ENCODE measurements at places on chromosomes 3 and 15.
A peak's percentile ranks its signal among the peaks of the same experiment; 100 is the strongest.

GRCh38 chr3:122112754-122113153 lies 57.6 kb downstream of the CD86 start:
- no peak for DNase-seq

GRCh38 chr15:29864501-29864900 lies 42.2 kb upstream of the TJP1 start:
- DNase-seq = no peak

DNA sequence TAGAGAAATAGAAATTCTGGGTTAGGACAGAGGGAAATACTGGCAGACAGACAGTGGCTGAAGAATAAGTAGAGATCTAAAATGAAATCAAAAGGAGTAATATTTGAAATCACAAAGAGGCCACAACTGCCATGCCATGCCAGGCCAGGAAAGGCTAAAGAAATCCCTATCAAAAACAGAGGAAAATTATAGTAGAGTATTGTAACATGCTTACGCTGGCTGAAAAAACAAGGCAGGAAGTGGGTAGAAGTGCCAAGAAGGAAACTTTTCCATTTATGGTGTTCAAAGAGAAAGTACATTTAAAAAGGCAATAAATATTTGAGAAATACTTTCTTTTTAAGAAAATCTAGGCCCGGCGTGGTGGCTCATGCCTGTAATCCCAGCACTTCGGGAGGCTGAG lies 415.7 kb downstream of the PLCL2 start:
- DNase-seq = no peak

DNA sequence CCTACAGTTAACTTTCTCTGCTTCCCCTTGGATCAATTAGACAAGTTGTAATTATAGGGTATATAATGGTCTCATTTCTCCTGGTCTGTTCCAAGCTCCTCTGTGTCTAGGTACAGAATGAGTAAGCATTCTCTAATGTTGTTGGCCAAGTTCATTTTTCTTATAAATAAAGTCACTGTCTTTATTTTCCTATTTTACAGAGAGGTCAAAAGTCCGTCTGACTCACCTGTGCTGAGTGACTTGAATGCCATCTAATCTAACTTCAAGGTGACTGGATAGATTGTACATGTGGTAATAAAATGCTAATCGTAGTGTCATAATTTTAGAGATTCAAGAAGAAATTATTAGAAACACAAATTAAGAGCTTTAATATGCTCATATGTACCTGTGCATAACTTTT lies 500.2 kb downstream of the PDCD6IP start:
- DNase-seq = no peak

DNA sequence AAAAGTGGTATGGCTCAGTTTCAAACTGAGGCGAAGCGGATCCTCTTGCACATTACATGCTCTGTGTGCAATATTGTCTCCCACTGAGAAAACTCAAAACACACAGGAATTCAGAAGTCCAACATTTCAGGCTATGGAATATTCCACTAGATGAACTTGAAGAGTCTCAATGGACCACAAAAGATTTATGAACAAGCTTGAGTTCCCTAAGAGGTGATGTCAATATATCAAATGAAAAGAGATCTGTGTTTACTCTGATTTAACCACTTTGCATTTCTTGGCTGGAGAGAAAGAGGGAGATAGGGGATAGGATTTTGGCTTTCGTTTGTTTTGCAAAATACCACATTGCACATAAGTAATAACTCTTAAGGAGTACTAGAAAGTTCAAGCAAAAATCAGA lies 20.3 kb downstream of the PDZRN3 start:
- no peak for DNase-seq

DNA sequence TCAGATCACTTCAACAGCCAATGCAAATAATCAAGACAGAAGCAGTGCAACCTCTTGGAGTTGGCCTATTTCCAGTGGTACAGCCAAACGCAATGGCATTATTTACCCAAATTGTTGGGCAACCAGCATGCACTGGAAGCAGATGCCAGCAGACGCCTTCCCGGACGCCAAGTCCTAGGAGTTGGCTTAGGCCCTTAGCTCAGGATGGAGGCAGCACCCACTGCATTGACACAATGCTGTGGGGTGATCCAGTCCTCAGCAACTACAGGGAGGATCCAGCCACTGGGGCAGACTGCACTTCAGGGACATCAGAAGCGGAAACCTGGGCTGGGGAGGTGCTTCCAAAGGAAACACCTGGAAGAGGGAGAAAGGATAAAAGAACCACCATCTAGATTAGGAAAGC lies 290.4 kb downstream of the FAM43A start:
- DNase-seq = no peak

GRCh38 chr3:184765730-184766074 lies 46.3 kb upstream of the VPS8 start:
- peak; percentile 41 for DNase-seq

DNA sequence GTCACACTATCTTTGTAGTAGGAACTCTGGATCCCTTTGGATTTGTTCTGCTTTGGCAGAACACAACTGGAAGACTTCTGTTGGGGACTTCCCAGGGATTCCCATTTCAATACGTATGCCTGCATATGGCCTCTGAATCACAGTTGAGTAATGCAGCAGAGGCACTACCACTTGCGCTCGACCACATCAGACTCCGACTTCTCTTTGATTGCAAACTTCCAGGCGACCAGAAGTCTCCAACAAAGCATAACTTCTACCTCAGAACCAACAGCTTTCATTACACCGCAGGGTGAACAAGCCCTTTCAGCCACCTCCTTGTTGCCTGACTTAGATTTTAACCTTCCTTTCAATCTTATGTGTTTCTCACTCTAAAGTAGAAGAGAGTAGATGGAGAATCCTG lies 924.4 kb downstream of the IGSF11 start:
- DNase-seq = no peak
